ENCODE measurements at places on chromosomes 4 and X.

DNA sequence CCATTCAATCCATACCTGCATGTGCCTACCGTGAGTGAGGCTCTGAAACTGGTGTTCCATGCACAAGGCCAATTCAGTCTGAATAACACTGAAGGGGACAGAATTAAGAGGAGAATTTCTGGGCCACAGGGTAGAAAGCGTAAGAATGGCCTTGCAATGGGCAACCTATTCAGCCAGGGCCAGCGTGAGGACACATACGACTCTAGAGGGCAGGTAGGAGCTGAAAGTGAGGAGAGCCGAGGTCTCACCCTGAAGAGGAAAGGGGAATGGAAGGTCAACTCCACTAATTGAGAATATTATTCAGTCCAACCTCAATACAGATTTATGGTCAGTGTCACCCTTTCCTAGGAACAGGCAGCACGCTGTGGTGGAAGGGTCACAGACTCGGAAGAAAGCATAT, 202.2 kb downstream of the TRIML1 start:
- no peak for DNase-seq

- DNase-seq: no peak
Measured at GRCh38 chr4:31539284-31540069, 819.3 kb downstream of the PCDH7 start.

GRCh38 chr4:3362431-3363287, 69.8 kb downstream of the RGS12 start:
- DNase-seq: no peak

GRCh38 chrX:143661286-143661685, 25.4 kb upstream of the SLITRK4 start:
- DNase-seq: no peak

DNA sequence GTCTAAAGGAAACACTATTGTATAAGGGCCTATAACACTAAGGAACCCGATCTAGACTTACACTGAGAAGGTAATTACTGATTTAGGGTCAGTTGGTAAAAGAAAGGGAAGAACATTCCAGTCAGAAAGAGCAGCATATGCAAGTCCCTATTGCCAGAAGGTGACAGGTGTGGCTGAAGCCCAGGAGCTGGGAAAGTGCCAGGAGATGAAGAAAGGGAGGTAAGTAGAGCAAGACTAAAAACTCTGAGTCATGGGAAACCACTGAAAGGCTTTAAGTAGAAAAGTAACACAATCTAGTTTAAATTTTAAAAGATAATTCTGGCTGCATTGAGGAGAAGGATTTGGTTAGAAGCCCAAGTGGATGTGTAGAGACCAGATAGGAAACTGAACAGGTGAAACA, 77.7 kb upstream of the INTU start:
- DNase-seq: no peak

- DNase-seq: no peak
Measured at GRCh38 chr4:66766557-66766956, 778.7 kb downstream of the CENPC start.

GRCh38 chr4:105088110-105088879, 58.4 kb upstream of the TET2 start:
- no peak for DNase-seq

DNA sequence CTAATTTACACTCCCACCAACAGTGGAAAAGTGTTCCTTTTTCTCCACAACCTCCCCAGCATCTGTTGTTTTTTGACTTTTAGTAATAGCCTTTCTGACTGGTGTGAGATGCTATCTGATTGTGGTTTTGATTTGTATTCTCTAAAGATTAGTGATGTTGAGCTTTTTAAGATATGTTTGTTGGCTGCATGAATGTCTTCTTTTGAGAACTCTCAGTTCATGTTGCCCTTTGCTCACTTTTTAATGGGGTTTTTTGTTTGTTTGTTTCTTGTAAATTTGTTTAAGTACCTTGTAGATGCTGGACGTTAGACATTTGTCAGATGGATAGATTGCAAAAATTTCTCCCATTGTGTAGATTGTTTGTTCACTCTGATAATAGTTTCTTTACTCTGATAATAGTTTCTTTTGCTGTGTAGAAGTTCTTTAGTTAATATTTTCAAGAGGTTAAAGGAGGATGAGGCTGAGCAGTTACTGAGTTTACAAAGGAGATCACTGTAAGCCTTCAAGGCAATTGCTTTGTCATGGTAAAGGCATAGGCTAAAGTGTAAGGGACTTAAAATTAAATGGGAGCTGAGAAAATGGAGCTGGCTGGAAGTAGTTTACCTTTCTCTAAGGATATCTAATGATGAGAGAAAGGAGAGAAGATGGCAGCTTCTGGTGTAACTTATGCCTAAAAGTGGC, 323.4 kb downstream of the PCDH7 start:
- DNase-seq: no peak

GRCh38 chrX:80576267-80576666, 156.0 kb downstream of the TENT5D start:
- DNase-seq: no peak

DNA sequence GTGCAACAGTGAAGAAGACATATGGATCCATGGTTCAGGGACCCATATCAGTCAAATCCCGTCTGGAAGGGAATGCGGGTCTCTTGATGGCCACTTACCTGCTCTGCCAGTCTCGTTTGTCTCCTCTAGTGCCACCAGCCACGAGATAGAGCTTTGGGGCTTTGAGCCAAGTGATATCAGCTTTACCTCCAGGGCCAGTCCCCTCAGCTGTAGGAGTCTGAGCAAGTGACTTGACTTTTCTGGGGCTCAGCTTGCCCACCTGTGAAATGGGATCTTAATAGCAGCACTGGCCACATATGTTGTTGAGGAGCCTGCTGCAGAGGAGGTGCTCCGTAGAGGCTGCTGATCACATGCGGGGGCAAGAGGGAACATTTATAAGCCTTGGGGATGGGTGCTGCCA, 1.2 kb downstream of the SLC2A9 start:
- DNase-seq: no peak

GRCh38 chr4:155742310-155743015, 16.4 kb upstream of the GUCY1B1 start:
- DNase-seq: no peak

- DNase-seq: no peak
Measured at GRCh38 chrX:42127563-42127962, 204.2 kb upstream of the CASK start.

Data from NCI-H1048 (cell line).